ENCODE measurements at places on chromosomes 12 and 14. TPM values are rescaled to one million over a fixed set of nuclear protein-coding genes. Genes with fewer than 3 reads are reported as not detected.

The KCNA1 gene
- total RNA-seq, result not detected

- DNase-seq, result no peak
Measured at GRCh38 chr14:75328558-75329155, 50.0 kb downstream of the FOS start.

The DHRS2 gene
- 1.2 TPM for total RNA-seq

GRCh38 chr12:123038966-123039365, 58.5 kb downstream of the ARL6IP4 start:
- no peak for DNase-seq

The USP5 gene
- total RNA-seq, result 58.6 TPM

Data from lower lobe of right lung (tissue), 2 donors.